ENCODE measurements at places on chromosomes 7 and 10. TPM values are rescaled to one million over a fixed set of nuclear protein-coding genes. Genes with fewer than 3 reads are reported as not detected.

ERVW-1 gene
- not detected for total RNA-seq

DNA sequence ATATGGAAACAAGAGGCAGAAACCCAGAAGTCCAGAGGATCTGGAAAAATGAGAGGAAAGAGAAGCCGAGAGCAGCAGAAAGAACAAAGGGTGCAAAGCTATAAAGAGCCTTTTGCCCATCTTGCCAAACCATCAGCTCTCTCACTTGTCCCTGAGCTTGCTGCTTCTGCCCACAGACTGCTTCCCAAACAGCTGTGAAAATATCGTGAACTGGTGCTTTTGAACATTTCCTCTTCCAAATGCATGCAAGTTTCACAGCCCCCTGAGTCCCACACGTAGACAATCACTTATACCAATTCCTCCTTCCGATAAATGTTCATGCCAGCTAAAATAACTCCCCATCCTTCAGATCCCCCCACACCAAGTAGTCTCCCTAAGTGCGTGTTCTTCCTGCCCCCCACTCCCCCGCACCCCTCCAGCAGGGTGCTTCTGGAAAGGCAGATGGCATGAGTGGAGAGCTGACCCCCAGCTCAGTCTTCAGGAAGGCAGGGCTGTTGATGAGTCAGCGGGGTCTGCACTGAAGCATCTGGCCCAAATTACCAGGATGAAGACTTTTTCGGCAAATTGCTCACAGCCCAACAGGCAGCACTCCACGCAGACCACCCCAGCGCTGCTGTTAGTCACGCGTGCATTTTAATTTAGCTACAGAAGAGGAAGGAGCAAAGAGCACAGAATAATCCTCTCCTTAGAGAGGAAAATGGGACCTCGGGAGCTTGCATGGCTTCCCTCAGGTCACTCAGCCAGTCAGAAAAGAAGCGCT lies 76.1 kb upstream of the KCNMA1 start:
- H3K36me3 ChIP-seq = no peaks in the 10 kb centered on the region
- H3K4me3 ChIP-seq = no peak overlapping the region
- H3K27ac ChIP-seq = no peak overlapping the region
- no peak for DNase-seq
- H3K4me1 ChIP-seq = no peaks in the 10 kb centered on the region
- H3K27me3 ChIP-seq = no peaks in the 10 kb centered on the region

DNA sequence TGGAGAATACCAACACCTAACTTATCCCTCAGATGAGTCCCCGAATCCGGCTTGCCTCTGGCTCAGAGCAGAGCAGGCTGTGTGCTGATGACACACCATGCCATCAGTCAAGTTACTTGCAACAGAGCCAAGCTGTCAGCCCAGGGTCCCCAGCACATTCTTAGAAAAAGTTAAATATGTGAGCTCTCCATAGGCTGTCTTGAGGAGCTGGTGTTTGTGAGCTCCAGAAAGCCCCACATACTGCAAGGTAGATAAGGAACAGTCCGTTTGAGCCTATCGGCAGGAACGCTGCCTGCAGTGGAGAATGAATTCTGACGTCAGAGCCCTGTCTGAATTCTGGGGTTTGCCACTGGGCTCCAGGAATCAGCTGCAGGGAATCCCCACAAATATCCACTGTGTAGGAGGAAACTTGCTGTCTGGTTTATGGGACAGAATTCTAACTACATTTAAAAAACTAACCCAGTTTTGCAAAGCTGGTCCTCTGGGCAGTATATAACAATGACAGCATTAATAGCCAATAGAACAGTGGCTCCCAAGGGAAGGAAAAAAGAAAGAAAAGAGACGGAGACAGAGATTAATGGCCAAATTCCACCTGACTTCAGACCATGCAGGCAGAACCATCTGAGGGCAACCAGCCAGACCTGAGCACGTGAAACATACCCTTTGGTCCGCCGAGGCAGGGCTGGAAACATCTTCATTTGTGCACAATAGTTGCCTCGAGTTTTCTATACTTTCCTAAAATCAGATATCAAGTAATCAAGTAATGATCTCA lies 3.6 kb downstream of the SFXN4 start:
- no peaks in the 10 kb centered on the region for H3K4me1 ChIP-seq
- DNase-seq = no peak
- H3K36me3 ChIP-seq = no peaks in the 10 kb centered on the region
- no peak overlapping the region for H3K4me3 ChIP-seq

CHAT gene
- not detected for total RNA-seq

ASB10 gene
- total RNA-seq = not detected

Measured in uterus (tissue), 4 donors.